ENCODE measurements at places on chromosomes 11 and 22. TPM values are rescaled to one million over a fixed set of nuclear protein-coding genes. Genes with fewer than 3 reads are reported as not detected.

Gene SHANK3
- 6.9 TPM for total RNA-seq

Gene C11orf91
- 0.69 TPM for total RNA-seq

Gene MFRP
- total RNA-seq = not detected

Gene CSF2RB
- not detected for total RNA-seq

Gene LRFN4
- 19.6 TPM for total RNA-seq

Gene MAPK1
- 116 TPM for total RNA-seq

Gene LMO1
- 0.43 TPM for total RNA-seq

Gene P2RX6
- 0.57 TPM for total RNA-seq

Gene PRG2
- not detected for total RNA-seq

Gene ANO9
- 31.0 TPM for total RNA-seq

- DNase-seq = no peak
Observed at GRCh38 chr22:47878460-47878859, 1116.0 kb downstream of the TBC1D22A start.

- no peak for DNase-seq
Observed at GRCh38 chr22:32574958-32575910, 100.6 kb downstream of the FBXO7 start.

- DNase-seq = no peak
Observed at GRCh38 chr11:33187998-33188722, 26.9 kb upstream of the CSTF3 start.

- no peak for DNase-seq
Observed at GRCh38 chr11:23767576-23767975, 729.3 kb upstream of the LUZP2 start.

GRCh38 chr11:56816259-56816658 lies 67.8 kb upstream of the OR9G4 start:
- DNase-seq = no peak

DNA sequence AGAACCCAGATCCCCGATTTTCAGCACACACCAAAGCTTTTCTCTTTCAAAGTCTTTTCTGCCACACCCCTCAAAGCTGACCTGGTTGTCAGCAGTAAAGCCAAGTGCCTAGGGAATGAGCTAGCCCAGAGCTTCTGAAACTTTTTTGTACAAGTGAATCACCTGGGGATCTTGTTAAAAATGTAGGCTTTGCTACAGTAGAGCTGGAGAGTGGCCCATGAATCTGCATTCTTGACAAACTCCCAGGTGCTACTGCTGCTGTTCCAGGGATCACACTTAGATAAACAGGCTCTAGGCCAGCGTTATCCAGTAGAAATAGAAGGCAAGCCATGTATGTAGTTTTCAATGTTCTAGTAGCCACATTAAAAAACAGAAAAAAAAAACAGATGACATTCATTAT lies 21.8 kb upstream of the NAV2 start:
- no peak for DNase-seq

DNA sequence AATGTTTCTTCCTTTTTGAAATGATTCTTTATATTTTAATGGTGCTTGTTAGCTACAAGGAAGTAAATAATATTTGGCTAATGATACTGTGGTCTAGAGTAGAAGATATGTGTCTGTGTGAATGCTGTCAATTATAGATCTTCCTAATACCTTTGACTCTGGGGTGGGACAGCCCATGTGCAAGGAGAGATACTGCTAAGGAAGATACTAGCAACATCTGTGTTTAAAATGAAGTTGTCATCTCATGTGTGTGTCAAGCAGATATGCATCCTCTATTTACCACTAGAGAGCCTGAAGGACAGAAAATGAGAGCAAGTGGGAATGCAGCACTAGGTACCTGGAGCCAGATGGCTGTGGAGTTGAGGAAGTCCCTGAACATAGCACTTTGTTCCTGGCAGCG lies 34.1 kb downstream of the PPME1 start:
- DNase-seq = no peak

GRCh38 chr11:119024430-119025098 lies 6.0 kb downstream of the TRAPPC4 start:
- no peak for DNase-seq

GRCh38 chr11:34631737-34632104 lies 10.8 kb downstream of the EHF start:
- DNase-seq = no peak

GRCh38 chr22:25156736-25157135 lies 42.9 kb upstream of the CRYBB3 start:
- DNase-seq = no peak

- no peak for DNase-seq
Observed at GRCh38 chr11:59011655-59012397, 72.5 kb downstream of the GLYATL1 start.

GRCh38 chr11:94511932-94512781 lies at the start of gene C11orf97:
TSS of gene C11orf97 (plus strand) at chr11:94512461. CDS start at chr11:94512529, 68 bp downstream.
- DNase-seq = peak; percentile 37

GRCh38 chr11:1481861-1482441 lies 4.6 kb downstream of the MOB2 start:
- no peak for DNase-seq

- no peak for DNase-seq
Observed at GRCh38 chr11:126914166-126914565, 86.4 kb downstream of the KIRREL3 start.

- no peak for DNase-seq
Observed at GRCh38 chr11:118240999-118241763, 11.0 kb downstream of the MPZL3 start.

- no peak for DNase-seq
Observed at GRCh38 chr11:86575927-86576326, 96.5 kb downstream of the ME3 start.

DNA sequence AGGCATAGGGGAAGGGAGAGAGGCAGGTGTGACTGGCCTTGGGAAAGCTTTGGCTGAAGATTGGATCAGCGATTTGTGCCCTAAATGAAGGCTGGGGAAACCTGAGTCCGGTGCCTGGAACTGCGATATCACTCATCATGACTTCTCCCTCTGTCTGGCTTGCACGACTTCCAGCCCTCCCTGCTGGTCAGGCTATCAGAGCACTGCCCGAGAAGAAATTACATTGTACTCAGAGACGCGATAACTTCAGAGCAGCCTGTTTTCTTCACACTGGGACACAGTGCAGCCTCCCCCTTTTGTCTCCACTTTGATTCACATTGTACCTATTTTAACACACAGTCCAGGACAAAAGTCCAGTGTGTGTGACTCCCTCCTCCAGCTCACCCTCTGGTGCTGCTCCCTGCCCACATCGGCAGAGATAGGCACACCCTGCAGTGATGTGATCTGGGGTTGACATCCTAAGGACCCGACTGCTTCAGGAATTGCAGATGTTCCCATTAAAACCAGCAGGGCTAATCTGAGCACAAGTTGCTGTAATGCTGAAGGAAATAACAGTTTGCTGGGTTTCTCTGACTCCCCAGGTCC lies 62.1 kb upstream of the CADM1 start:
- DNase-seq = no peak

DNA sequence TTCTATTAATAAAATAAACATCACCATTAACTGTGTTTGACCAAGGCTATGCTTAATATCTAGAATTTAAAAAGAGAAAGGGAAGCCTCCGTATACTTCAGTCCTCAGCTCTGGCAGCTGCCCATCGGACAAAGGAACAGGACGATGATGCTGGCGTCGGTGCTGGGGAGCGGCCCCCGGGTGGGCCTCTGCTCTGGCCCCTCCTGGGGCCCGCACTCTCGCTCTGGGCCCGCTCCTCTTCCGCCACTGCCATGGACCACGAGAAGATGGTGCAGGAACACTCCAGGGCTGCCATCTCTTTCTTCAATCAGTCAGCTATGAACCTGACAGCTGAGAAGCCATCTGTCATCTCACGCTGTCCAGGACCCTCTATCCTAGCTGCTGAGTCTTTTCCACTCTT lies 25.3 kb downstream of the PDHX start:
- DNase-seq = no peak

GRCh38 chr22:18013947-18014346 lies 10.4 kb downstream of the MICAL3 start:
- no peak for DNase-seq

DNA sequence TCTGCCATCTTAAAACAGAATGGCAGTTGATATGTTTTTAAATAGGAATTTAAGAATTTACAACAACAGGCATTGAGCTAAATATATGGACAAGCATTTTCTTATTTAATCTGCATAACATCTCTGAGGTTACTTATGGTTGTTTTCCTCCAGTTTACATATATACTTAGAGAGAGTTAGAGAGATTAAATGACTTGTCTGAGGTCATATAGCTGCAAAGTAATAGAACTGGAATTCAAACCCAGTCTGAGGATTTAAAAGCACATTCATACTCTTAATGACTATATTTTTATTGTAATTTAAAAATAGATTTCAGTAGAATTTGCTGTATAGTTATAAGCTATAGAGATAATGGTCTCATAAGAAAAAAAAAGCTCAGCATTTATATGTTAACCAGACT lies 81.4 kb upstream of the GRIK4 start:
- DNase-seq = no peak

GRCh38 chr11:24155792-24156191 lies 341.1 kb upstream of the LUZP2 start:
- no peak for DNase-seq

DNA sequence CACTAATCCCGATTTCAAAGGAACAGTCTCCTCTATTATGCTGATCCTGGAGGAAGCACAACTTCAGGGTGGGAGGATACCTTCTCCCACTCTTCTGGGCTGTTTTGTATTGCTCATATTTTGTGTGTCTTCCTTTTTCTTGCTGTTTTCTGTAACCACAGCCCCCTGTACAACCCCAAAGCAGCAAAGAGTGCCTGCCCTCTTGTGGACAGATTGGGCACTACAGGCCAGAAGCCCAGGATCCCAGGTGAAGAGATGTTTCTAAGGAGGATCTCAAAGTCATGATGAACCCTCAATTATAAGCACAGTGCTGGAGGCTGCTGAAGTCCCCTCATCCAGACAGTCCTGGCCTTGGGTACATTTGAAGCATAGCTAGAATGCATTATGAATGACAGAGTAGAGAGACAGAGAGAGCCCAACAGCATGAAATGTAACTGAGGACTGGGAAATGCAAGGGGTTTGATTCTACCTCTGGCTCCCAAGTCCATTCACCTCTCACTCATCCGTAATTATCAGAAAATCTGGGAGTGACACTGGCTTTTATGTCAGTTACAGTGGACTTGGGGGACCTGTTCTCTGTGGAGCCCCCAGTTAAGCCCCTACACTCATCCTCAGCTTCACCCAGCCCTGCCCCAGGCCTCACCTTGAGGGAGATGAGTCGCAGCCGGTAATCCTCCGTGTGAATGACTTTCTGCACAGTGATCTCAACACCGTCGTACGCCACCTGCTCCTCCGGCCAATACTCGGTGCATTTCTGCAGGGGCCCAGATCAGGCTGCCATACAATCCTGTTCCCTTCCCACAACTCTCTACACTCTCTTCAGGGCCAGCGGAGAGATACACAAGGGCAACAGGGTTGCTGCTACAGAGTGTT lies 6.2 kb upstream of the IGSF22 start:
- peak; percentile 64 for DNase-seq

DNA sequence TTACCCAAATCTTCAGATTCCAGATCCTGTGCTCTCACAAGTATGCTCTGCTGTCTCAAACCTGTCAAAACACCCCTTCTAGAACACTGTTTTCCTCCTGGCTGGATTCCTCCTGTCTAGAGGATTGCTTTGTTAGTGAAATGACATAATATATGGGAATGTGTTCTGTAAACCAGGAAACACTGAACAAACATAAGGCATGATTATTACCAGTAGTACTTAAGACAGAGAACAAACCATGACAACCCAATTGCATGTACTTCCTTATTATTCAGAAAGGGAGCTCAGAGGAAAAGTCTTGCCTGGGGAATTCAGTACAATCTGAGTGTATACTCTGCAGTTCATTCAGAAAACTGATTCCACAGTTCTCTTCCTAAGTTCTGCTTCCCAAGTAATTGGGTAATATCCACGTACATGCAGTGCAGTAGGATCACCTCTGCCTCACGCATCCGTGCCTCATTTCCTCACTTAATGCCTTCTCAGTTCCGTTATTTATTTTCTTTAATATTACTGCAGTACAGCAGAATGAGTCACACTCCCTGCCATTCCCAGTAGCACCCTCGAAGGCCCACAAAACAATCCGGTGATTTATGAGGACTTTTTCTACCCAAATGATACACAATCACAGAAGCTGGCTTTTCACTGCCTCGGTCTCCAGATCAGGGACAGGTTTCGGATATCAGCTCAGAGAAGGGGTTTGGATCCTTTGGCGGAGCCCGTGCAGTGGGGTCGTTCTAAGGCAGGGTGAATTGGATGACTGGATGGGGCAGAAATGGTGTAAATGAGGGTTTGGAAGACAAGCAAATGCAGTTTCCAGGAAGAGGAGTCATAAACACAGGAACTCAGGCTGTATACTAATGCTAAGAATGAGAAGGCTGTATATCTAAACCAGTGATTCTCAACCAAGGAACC lies 896.9 kb downstream of the KCNA4 start:
- DNase-seq = no peak

- no peak for DNase-seq
Observed at GRCh38 chr11:12389676-12390657, 12.6 kb downstream of the PARVA start.

GRCh38 chr22:31764785-31765184 lies 11.0 kb downstream of the DEPDC5 start:
- DNase-seq = no peak
